ENCODE measurements at places on chromosomes 4 and X.

DNA sequence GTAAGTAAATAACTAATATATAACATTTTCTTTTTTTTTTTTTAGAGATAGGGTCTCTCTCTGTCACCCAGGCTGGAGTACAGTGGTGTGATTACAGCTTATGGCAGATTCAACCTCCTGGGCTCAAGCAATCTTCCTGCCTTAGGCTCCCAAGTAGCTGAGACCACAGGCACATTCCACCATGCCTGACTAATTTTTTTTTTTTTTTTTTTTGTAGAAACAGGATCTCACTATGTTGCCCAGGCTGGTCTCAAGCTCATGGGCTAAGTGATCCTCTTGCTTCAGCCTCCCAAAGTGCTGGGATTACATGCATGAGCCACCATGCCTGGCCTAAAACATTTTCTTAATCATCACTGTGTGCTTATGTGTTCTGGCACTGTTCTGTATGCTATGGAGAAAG lies 32.8 kb downstream of the MGARP start:
- DNase-seq: no peak

DNA sequence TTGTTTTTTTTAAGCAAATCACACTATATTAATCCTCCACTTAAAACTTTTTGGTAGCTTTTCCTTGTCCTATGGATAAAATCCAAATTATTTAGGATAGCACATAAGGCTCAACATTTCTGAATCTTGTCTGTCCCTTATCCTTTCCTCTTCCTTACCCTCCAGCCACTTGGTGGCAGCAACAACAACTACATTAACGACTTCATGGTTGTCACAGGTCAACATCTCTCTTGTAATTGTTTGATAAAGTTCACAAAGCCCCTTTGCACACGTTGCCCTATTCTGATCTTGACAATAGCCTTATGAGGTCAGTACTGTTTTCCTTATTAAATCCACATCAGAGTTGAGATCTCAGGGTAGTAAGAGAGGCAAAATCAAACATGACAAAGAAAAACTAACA lies 269.0 kb upstream of the PABPC4L start:
- DNase-seq: no peak

DNA sequence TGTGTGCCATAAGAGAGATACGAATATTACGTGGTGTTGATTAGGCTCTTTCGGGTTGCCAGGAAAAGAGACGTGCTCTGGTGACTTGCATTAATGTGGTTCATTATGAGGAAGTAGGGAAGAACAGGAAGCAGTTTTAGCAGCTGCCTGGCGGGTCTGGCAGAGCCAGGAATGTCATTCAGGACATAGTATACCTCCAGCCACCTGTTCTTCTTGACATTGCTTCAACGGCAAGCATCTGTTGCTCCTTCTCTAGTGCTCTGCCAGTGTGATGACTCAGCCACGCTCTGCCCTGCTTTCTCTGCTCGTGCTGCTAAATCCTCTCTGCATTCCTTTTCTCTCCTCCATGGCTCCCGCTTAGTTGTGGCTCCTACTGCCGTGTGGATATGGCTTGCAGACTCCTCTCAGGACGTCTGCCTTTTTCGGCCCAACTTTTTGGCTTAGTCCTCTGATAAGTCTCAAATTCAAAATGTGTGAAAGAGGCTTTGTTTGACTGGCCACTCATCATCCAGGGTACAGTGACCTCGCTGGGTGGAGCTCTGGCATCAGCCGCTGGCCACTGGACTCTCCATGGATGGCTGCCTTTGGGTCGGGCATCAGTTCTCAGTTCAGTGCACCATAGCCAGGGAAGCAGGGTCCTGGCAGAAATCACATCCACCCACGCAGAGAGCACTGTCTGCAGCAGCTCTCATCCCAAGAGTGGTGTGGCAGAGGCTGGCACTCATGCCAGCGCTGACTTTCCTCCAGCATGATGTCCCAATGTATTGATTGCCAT lies 89.3 kb upstream of the KLF3 start:
- DNase-seq: no peak

DNA sequence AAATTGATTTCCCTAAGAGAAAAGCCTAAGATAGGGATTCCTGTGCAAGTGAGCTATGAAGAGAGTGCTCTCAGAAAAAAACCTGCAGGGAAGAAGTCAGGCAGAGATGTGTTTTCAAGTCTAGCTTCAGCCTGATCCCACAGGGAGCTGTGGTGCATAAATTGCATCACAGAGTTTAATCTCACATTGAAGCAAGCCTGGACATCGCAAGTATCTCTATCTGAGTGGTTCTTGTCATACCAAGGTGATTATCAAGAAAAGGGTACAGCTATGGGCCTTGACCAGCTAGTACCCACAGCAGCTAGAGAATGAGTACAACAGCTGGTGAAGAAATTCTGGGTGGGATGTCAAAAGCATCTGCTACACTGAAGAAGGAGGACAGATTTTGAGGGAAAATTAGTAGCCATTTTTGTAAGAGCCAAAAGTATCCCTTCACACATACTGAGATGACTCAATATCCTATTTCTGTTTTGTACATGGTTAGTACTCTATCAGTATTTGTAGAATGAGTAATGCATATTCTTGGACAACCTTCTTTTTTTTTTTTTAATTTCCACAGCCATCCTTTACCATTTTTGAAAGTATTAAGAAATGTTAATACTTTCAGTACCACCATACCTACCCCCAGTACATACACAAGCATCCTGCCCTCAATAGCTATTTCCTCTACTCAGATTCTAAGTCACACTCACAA lies 708.9 kb downstream of the IL1RAPL1 start:
- no peak for DNase-seq

- no peak for DNase-seq
Observed at GRCh38 chr4:71189471-71189870, 149.3 kb upstream of the SLC4A4 start.

- DNase-seq: no peak
Observed at GRCh38 chr4:158786121-158786601, 17.3 kb downstream of the FNIP2 start.

- no peak for DNase-seq
Observed at GRCh38 chrX:37711991-37712390, 26.4 kb downstream of the XK start.

- DNase-seq: no peak
Observed at GRCh38 chr4:155708782-155709181, 42.1 kb downstream of the GUCY1A1 start.

Measured in cortex of kidney (tissue), 1 donor.